Activated T-cell treated with anti-CD3 and anti-CD28 coated beads for 4 hours (primary cell): ENCODE measurements at places on chromosomes 12 and 14.

DNA sequence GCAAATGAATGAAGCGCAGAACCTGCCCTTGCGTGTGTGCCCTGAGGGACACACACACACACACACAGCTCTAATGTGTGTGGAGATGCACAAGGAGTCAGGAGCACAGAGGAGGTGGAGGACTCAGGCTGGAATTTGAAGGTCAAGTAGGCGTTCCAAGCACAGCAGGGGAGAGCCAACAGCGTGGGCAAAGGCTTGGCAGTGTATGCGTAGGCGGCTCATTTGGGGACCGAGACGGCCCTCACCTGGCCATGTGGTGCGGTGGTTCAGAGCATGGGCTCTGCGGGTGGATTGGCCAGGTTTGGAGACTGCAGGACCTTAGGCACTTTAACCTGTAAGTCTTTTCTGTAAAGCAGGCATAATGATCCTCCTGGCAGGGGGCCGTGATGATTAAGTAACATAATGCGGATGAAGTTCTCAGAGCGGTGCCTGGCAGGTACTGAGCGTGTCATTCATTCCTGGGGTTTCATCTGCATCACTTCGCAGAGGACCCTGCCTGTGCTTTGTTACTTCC, 69.5 kb upstream of the SLC24A4 start:
- no peak for DNase-seq

DNA sequence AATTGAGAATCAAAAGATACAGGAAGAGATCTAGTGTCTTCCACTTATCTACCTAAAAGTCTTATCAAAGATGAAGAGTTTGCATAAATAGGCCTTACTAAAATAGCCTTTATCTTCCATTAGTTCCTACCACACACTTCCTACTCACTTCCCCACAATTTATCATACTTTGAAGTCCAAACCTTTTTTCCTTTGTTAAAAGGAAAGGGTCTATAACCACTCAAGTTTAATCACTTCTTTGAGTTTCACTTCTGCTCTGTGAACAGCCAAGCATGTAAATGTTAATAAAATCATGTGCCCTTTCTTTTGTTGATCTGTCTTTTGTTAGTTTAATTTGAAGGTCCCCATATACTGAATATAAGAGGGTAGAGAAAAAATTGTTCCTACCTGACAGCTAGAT, 114.5 kb downstream of the PHLDA1 start:
- DNase-seq, result no peak

- no peak for DNase-seq
These were observed 161.2 kb downstream of the NTF3 start for GRCh38 chr12:5593086-5593485.

GRCh38 chr14:22978487-22978837, 3.9 kb downstream of the AJUBA start:
- no peak for DNase-seq

DNA sequence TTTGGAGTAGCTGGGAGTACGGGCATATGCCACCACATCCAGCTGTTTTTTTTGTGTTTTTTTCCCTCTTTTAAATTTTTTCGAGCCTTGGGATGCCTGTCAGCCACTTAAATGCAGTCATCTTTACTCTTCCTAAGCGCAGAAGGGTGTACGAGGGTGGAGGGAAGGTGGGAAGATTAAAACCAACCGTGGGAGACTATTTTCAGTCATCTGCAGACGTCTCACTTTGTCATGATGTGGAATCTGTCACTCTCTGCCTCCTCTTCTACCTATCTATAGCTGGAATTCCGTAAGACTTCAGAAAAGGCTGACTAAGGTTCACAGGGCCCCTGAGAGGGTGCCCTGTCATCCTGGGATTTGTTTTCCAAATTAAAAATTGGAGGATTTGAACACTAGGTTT, 105.3 kb downstream of the SAMD4A start:
- DNase-seq, result no peak

DNA sequence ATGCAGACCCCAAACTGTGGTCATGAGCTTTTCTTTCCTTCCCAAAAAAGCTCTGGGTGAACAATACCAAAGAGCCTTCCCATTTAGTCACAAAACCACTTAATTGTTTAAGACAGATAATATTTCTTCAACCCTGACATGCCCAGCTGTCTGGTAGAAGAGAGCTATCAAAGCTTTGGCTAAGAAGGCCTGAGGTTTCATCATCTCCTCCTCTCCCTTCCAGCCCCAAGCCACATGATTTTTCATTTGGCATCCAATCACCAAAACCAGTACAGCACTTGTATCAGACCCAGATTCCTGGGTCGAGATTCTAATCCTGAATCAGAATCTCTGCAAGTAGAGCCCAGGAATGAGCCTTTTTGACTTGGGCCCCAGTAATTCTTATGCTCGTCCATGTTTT, 199.6 kb upstream of the TMEM260 start:
- DNase-seq, result no peak

DNA sequence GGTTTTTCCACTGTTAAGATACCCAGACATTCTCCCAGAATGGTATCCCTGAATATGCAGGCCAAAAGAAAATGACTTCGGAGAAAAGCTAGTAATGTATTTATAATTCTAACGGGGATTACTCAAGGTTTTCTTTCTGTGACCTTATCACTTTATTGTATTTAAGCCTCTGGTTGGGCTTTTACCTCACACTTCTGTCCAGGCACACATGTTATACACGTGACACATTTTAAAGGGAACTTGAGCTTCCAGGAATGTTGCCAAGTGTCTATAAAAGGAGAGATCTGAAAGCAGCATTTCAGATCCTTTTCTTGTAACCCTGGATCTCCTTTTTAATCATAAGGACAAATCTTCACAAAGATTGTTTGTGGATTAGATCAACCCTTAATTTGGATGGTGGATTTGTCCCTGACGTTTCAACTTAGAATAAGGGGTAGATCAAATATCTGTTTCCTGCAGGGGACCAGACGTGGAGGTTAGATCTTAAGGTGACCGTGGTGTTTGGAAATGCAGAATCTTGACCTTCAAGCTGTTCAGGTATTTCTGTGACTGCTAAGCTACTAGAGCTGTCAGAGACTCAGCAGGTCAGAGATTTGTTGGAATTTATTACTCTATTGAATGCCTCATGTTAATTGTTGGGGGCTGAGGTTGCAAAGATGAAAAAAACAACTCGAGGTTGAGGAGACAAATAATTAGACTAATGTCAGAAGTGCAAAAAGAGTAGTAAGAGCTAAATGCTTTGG, 1.5 kb downstream of the CIPC start:
- DNase-seq, result no peak

GRCh38 chr14:57209561-57209960, 59.1 kb downstream of the EXOC5 start:
- no peak for DNase-seq

DNA sequence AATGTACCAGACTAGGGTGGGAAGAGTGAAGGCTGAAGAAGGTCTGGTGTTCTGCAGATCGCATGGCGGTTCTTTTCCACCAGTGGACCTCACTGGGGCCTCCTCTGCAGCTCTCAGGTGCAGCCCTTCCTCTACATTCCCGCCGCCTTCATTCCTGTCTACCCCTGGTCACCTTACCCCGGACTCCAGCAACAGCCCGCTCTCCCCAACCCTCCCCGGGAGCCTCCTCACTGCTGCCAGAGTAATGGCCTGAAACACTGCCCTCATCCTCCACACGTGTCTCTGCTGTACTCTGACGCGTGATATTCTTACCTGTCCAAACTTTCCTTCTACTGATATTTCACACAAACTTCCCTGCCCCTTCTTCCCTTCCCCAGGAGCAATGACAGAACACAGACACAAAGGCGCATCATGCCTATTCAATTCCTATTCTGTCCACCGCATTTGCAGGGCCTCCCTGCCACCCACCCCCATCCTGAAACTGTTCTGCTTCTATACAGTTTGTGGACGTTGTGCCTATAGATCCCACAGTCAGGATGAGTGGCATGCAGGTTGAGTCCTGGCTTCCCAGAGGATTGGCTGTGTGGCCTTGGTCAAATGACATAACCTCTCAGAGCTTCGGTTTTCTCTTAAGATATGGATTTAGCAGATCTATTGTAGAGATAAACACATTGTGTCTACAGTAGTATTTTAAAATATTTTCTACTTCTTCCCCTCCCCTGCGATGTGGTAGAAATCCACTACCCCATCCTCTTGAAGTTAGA, 1.7 kb upstream of the NUAK1 start:
- no peak for DNase-seq

- no peak for DNase-seq
These were observed 1.0 kb upstream of the CLIP1 start for GRCh38 chr12:122423258-122424165.

DNA sequence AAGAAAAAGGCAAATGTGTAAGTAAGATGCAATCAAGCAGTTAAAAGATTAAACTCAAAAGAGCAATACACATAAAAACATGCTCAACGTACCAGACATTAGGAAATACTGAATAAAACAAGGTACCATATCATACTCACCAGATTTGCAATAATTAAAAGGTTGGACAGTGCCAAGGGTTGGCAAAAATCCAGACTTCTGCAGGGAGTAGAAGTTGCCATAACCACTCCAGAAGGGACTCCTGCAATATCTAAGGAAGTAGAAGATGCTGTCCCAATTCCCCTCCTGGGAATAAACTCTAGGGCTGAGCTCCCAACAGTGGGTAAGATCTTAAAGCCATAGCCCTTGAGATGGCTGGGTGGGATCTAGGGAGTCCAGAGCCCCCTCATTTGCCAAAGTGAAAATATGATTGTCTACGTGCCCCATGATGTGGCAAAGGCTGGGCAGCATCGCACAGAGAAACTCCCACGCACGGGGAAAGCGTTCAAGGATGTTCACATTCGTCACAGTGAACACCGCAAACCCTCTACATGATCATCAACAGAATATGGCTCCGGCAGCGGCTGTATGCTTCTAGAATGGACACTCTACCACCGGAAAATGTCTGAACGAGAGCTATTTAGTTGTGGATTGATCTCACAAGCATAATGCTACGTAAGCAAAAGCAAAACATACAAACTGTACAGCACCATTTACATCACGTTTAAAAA, 12.3 kb downstream of the KCTD10 start:
- no peak for DNase-seq

DNA sequence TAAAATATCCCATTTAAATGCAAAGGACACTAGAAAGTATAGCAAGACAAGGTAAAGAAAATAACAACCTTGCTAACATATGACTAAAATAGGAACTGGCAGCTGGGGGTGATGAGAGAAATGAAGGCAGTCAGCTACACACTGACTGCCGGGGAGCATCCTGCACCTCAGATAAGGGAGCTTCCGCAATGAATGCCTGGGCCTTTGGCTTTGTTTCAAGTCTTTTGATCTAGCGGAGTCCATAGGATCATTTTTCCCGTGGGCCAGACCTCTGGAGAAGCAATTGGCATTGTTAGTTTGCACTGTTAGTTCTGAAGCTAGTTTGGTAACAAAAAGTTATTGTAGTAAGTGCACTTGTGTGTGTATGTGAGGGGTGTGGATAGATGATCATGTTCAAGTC, 639.9 kb downstream of the DIO2 start:
- DNase-seq, result no peak

GRCh38 chr12:111846016-111846415, 4.0 kb downstream of the MAPKAPK5 start:
- DNase-seq, result no peak

- no peak for DNase-seq
These were observed 6.3 kb downstream of the GPHN start for GRCh38 chr14:66514213-66514612.

GRCh38 chr12:41983394-41983793, 161.3 kb downstream of the GXYLT1 start:
- DNase-seq, result no peak

GRCh38 chr12:6631549-6631961, 4.2 kb downstream of the LPAR5 start:
- no peak for DNase-seq

DNA sequence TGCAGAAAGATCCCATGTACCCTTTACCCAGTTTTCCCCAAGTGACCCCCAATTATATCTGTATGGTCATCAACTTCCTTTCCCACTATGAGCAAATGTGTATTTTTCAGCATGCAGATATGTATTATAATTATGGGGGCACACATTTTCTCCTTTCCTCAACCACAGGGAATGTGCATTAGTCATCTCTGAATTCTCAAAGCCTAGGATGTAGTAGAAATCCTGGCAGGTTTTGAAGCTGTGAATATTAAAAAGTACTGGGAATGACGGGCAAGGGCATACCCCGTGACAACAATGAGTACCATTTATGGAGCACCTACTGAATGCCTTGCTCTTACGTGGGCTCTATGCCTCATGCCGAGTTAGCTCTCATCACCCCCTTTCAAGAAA, 71.5 kb downstream of the VWF start:
- no peak for DNase-seq

GRCh38 chr14:91257328-91258010, 13.0 kb upstream of the GPR68 start:
- no peak for DNase-seq

GRCh38 chr14:99004112-99004511, 267.9 kb downstream of the BCL11B start:
- DNase-seq, result no peak

GRCh38 chr12:32512379-32512778, 113.0 kb downstream of the FGD4 start:
- DNase-seq, result no peak

- no peak for DNase-seq
These were observed 295.4 kb downstream of the FSCB start for GRCh38 chr14:44211718-44212117.

- no peak for DNase-seq
These were observed 46.9 kb upstream of the FRS2 start for GRCh38 chr12:69423037-69423905.

- DNase-seq, result no peak
These were observed 414.4 kb downstream of the FUT8 start for GRCh38 chr14:65826946-65827345.

- no peak for DNase-seq
These were observed 1.2 kb upstream of the KRT85 start for GRCh38 chr12:52368508-52368907.

DNA sequence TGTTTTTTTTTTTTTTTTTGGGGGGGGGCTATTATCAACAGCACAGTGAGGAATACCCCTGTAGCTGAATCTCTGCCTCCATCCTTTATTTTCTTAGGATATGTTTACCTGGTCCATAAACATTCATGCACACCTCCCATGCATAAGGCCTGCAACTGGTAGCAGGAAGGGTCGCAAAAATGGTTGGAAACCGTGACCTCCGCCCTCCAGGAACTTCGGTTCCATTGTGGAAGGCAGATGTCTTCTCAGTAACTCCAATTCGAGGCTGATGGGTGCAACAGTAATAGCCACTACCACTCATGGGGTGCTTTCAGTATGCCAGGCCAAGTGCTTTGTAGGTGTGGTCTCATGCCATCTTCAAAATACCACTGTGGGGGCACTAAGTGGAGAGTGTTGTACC, 40.2 kb downstream of the ACACB start:
- DNase-seq, result no peak

- DNase-seq, result no peak
These were observed 15.3 kb upstream of the KICS2 start for GRCh38 chr12:64237382-64237781.

- DNase-seq, result no peak
These were observed 282.1 kb downstream of the TMTC2 start for GRCh38 chr12:82968631-82969367.

- DNase-seq, result no peak
These were observed 56.0 kb downstream of the CLMN start for GRCh38 chr14:95263527-95264231.
